ENCODE measurements at places on chromosomes 2 and 18.
A peak's percentile ranks its signal among the peaks of the same experiment; 100 is the strongest.

- no peak for DNase-seq
Measured at GRCh38 chr2:198913394-198914152, 544.2 kb downstream of the SATB2 start.

GRCh38 chr2:163407296-163407695, 328.5 kb downstream of the FIGN start:
- no peak for DNase-seq

- peak; percentile 75 for DNase-seq
Measured at GRCh38 chr2:157055660-157056199, 201.8 kb upstream of the GALNT5 start.

- no peak for DNase-seq
Measured at GRCh38 chr2:235270956-235271355, 222.9 kb upstream of the AGAP1 start.

- no peak for DNase-seq
Measured at GRCh38 chr2:20524412-20525040, 77.7 kb downstream of the RHOB start.

- DNase-seq = no peak
Measured at GRCh38 chr2:74894272-74894981, 60.5 kb downstream of the HK2 start.

DNA sequence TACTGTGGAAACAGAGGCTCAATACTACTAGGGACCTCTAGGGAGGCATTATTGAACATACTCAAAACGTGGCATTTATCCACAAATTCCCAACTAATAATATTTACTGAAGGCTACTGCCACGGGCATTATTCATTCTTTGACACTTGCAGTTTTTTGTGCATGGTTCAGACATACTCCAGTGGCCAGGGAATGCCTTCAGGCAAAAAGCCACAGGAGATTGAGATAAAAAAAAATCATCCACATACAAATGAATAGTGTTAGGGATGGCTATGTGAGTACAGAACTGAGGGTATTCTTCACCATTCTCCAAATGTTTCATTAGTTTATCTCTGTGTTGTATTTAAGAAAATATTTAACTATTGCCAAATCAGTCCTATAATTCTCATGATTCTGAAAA, 974.9 kb upstream of the PIK3C3 start:
- no peak for DNase-seq

DNA sequence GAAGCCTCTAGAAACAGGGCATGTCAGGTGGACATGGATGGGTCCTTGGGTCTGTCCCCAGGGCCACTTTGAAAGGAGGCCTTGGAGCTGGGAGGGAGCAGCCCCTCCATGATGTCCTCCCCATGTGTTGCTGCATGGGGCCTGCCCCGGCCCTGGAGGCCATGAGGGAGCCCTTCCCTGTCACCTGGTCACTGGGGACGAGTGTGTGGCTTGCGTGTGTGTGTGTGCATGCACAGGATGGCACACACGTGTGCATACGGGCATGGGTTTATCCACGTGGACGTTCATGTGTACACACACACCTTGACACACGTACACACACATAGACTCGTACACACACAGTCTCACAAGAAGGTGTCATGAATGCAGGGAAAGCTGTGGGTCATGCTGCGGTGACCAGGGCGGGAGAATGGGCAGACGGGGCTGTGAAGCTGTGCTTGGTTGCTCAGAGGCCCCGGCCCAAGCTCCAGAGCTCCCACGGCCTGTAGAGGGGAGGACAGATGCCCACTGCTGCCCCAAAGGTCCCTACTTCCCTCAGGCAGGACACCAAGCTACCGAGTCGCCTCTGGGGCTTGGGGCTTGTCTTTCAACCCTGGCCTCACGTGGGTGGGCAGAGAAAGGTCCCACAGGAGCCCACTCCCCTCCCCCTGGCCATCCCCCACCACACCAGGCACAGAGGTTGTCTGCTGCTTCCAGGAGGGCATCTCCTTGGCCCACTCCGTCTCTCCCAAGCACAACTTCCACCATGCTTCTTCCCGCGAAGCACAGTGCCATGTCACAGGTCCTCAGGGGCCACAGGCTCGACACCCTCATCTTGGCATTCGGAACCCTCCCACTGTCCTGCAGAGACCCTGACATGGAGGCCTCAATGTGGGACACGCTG, 42.3 kb upstream of the GPC1 start:
- no peak for DNase-seq

GRCh38 chr2:221282386-221282785, 289.7 kb downstream of the EPHA4 start:
- no peak for DNase-seq

GRCh38 chr2:49153252-49153651, 1.1 kb downstream of the FSHR start:
- no peak for DNase-seq

DNA sequence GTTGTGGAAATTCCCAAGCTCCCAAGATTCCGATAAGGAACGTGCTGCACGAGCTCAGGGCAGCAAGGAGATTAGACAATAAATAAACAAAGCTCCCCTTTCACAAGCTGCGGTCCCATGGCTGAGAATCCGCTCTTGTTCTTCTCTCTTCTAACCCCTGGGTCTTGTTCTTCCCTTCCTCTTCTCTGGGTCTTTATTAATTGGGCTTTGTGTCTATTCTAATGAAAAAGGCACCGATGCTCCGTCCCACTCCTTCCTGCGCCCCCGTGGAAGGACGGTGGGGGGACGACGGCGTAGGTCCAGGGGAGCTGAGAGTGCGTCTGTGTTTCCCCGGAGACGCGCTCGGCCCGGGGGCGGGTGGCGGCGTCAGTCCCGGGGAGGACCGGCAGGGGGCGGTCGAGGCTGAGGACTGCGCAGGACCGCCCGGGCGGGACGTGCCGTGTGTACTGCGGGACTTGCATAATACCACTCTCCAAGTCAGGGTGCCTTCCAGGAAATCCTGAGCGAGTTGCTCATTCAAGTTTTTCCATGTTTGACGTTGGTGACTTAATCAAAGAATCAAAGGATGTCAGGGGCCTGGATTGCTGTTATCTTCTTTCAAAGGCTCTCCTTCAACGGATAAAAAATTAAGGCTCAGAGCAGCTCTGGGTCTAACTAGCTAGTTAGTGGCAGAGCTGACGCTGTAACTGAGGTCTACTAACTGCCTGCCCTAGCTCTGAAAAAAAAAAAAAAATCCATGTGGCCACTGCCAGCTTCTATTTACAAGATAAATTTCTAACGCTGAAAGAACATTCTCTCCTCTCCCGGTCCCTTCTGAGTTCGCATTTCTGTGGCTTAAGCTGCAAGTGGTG, 321.4 kb downstream of the TGIF1 start:
- DNase-seq = peak; percentile 95

Data from HT-29 (cell line).